ENCODE measurements at places on chromosomes 5 and 9. TPM values are rescaled to one million over a fixed set of nuclear protein-coding genes. Genes with fewer than 3 reads are reported as not detected.

HMMR gene
- 3.7 TPM for total RNA-seq

TMC1 gene
- not detected for total RNA-seq

GABRA1 gene
- not detected for total RNA-seq

BARHL1 gene
- total RNA-seq = not detected

OTULINL gene
- 1.1 TPM for total RNA-seq

HTR4 gene
- total RNA-seq = 0.34 TPM

TMEM38B gene
- total RNA-seq = 7.4 TPM

OBP2B gene
- total RNA-seq = 2.6 TPM

SNCAIP gene
- total RNA-seq = 2.4 TPM

All from suprapubic skin (tissue), 4 donors.